ENCODE measurements at places on chromosomes 3 and 15. TPM values are rescaled to one million over a fixed set of nuclear protein-coding genes. Genes with fewer than 3 reads are reported as not detected.

- no peak for DNase-seq
These were observed 242.1 kb downstream of the CBLB start for GRCh38 chr3:105626739-105627138.

DNA sequence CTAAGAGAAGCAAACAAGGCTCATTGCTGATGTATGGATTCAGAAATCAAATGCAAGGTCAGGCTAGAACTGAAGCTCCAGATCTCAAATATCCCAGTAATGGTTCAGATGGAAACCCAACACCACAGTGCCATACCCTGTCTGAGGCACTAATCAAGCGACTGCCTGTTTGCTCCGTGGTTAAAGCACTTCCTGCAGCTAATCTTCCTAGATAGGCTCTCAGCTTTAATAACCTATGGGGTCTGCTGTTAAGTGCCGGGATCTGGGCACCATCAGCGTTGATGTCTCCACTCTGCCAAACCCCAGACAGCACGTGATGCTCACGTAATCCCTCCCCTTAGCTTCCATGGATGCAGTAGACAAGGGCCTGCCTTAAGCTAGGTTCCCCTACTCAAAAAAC is 262.6 kb downstream of the MECOM start:
- DNase-seq, result no peak

DNA sequence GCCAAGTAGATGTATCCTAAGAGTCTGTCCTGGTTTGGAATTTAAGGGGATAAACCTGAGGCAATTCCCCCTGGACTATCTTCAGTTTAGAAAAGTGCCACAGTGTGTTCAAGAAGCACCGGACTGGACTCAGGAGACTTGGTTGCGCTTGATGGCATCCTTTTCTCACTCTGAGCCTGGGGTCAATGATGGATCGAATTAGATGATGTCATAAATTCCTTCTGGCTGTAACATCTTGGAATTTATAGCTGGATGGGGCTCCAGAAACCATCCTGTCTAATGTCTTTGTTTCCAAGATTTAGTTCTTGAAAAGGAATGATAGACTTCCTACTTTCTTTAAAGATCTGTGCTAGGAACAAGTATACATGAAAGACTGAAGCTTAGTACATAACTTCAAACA is 280.6 kb downstream of the LPP start:
- DNase-seq, result no peak

- no peak for DNase-seq
These were observed 271.8 kb downstream of the MECOM start for GRCh38 chr3:169391672-169392071.

GRCh38 chr3:172280406-172281051 is 167.7 kb downstream of the GHSR start:
- peak; percentile 93 for DNase-seq

- DNase-seq, result no peak
These were observed 86.1 kb downstream of the RTP4 start for GRCh38 chr3:187454085-187454815.

- DNase-seq, result no peak
These were observed 38.9 kb upstream of the CLRN1 start for GRCh38 chr3:151011427-151011826.

DNA sequence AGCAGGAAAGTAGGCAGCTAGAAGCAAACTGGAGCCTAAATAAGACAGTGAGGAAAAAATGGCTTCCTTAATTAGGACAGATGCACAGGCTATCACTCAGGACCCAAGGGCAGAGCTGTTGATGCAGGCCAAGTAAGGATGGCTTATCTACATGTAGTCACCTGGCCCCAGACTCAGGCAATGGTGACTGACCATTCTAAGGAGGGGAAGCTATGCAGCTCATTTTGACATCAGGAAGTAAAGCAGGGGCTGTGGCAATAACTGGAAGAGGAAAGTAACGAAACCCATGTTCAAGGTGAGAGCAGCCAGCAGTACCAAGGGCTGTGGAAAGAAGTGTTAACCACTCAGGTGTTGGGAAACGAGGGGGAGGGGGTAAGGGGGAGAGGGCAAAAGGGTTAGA is 16.2 kb downstream of the ACAD11 start:
- no peak for DNase-seq

DNA sequence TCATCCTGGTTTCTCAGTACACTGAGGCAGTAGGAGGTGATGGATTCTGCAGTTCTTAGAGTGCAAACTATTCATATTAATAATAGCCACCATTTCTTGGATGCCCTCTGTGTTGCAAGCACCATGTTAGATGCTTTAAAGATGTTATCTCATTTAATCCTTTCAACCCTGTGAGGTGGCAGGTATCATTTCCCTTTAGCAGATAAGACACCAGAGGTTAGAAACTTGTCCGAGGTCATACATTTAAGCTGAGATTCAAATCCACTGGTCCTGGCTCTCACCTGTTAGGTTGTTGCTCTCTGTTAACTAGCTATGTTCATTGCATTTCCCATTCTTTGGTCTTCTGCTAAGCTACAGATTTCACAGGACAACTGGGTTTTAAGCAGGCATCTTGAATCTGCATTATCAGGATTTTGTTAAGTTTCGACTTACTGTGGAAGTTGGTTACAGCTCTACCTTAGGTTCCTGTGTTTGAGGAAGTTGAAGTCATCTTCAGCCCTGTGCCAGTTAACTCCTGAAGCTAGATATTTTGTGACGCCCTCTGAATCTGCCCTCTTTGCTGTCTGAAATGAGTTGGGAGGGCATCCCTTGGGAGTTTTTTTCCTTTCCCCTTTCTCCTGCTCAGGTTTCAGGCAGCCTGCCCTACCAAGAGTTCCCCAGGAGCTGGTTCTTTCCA is 6.4 kb downstream of the PDE8A start:
- DNase-seq, result no peak

The GRAMD2A gene
- 1.9 TPM for total RNA-seq

The SNTN gene
- 6.3 TPM for total RNA-seq

The ARHGEF3 gene
- total RNA-seq, result 9.9 TPM

Data from umbilical cord (tissue), 2 donors.